Choroid plexus epithelial cell (primary cell): ENCODE measurements at places on chromosomes 7 and 10.

DNA sequence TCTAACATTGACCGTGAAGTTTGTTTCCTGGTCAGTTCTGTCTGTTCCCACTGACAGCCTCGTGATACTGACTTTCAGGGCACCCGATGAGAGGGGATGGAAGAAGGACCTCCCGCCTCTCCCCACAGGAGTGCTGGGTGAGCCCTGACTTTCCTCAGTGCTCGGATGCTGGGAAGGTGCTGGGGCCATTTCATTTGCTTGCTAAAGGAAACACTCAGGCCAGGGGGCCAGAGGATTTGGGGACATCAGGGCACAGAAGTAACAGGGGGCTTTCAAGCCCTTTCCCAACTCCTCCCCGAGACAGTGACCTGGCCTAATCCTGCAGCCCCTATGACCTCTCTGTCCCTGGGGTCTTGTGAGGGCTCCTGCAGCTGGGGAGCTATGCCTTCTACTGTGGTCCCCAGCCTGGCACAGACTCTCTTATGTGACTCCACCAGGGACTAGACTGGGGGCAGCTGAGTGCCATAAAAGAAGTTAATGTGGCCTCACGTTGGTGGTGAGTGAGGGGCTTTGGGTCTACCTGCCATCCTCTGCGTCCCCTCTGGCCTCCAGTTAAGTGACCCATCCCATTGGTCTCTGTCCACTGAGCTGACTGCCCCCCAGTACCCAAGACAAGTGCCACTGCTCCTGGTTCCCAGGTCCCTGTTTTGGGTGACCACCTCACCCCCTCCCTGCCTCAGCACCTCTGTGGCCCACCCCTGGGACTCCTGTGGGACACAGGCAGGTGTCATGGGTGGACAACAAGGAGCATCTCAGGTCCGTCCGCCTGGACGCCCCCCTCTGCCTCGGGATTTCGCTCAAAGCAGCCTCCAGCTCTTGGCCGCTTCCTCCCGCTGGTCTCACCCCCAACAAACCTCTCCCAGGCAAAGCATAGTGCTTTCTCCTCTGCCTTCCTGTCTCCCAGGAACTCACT is 33.4 kb upstream of the HSPA12A start:
- DNase-seq, result no peak

GRCh38 chr7:155878250-155878649 is 66.0 kb upstream of the SHH start:
- DNase-seq, result no peak

DNA sequence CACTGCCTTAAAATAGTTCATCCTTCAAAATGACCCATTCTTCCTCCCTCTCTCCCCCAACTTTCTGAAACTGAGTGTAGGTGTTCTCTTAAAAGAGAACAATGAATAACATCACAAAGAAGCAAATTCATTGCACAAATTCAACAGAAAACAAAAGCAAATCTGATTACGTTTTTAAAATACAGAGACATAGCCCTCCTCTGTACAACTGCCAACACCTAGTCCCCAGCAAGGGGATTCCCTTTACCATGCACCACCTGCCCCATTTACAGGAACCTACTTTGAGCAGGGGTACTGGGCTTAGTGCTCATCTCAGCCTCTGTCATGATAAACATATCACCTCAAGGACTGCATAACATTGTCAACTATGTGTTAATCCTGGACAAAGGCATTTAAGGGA is 302.8 kb upstream of the AOAH start:
- no peak for DNase-seq

DNA sequence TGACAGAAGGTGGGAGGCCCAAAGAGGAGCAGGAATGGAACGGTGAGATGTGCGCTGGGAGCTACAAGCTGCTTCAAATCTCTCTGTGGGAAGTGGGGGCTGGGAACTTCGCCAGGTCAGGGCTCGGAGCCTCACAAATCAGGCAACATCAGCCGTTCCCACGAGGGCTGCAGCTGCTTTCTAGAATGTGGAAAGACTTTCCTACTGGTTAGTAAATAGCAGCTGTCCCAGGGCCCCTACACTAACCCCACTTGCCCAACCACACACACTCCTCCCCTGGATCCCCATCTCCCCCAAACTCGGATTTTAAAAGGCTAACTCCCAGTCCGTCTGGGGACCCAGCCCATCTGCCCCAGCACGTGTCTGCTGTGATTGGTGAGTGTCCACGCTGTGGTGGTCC is 40.6 kb upstream of the PITRM1 start:
- DNase-seq, result peak; percentile 56

DNA sequence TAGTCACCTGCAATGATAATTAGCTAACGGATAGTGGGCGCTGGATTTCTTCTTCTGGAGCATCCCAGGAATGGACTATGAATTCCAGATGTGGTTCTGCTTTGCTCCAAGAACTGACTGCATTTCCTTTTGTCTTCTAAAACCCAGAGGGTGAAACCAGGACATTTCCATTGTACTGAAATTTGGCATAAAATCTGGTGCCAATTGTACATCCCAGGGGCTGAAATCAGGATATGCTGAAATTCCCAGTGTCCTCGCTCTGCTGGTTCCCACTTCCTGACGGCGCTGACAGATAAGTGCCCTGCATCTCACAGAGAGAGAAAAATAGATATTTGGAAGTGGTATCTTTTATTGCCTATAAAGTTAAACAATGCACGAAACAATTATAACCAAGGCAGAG is 31.9 kb downstream of the RBM20 start:
- DNase-seq, result no peak

- no peak for DNase-seq
Measured at GRCh38 chr10:77960829-77961329, 34.3 kb upstream of the DLG5 start.

DNA sequence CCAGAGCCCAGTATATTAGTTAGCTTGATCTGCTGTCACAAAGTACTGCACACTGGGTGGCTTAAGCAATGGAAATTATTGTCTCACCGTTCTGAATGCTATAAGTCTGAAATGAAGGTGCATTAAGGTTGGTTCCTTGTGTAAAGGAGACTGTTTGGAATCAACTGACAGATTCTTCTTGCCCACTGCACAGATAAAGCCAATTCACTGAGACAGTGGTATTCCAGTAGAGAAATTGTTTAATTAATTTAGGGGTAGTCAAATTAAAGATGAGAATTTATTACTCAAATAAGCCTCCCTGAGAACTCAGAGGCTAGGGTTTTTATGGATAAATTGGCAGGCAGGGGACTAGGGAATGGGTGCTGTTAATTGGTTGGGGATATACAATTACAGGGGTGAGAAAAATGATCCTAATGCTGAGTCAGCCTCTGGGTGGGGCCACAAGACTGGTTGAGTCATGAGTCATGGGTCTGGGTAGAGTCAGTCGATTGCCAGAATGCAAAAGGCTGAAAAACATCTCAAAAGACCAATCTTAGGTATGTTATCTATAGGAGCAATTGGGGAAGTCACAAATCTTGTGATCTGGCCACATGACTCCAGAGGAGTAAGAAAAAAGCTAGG is 23.5 kb upstream of the SAMD9L start:
- DNase-seq, result peak; percentile 10

- DNase-seq, result no peak
Measured at GRCh38 chr7:37817996-37818720, 30.2 kb upstream of the NME8 start.

- DNase-seq, result no peak
Measured at GRCh38 chr7:115522174-115522573, 508.4 kb downstream of the TFEC start.

DNA sequence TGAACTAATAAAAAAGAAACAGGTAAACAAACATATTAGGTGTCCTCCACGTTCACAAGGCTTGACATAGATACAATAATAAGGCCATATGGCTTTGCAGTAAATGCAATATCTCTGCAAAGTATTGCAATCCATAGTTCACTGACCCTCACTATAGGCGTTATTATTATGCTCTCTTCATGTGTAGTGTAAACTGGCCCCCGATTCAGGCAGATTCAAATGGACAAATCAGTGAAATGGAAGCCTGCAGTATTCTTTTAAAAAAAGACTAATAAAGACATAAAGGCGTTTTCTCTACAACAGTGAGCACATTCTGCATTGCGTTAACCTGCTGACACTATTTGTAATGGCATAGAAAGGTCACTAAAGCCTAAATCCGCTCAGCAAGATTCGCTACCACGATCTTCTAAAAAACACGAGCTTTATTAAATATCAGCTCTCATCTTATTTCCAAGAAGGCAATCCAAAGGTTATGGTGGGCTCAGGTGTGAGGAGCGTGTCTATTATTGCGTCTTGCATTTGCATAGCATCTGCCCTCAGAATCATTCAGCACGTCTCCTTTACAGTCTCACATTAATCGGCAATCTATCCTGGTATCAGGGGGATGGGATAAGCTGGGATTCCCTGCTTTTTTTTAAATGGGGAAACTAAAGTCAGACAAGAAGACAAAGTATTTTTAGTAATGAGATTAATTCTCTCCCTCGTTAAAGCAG is 36.2 kb downstream of the FRMD4A start:
- DNase-seq, result no peak

DNA sequence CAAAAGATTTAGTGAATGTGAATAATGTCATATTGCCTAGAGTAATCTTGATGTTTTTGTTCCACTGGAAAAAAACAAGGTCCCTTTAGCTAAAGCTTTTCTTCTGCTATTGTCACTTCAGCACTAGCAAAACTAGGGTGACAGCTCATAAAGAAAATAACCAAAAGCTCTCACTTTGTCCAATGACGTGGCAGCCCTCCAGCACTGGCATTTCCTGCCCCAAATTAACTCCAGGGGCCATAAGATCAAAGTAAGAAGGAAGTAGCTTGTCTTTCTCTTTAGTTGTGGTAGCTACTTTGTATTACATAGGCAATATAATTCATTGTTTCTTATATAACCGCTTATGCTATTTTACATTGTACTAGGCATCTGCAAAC is 47.3 kb downstream of the LRRN3 start:
- peak; percentile 48 for DNase-seq

DNA sequence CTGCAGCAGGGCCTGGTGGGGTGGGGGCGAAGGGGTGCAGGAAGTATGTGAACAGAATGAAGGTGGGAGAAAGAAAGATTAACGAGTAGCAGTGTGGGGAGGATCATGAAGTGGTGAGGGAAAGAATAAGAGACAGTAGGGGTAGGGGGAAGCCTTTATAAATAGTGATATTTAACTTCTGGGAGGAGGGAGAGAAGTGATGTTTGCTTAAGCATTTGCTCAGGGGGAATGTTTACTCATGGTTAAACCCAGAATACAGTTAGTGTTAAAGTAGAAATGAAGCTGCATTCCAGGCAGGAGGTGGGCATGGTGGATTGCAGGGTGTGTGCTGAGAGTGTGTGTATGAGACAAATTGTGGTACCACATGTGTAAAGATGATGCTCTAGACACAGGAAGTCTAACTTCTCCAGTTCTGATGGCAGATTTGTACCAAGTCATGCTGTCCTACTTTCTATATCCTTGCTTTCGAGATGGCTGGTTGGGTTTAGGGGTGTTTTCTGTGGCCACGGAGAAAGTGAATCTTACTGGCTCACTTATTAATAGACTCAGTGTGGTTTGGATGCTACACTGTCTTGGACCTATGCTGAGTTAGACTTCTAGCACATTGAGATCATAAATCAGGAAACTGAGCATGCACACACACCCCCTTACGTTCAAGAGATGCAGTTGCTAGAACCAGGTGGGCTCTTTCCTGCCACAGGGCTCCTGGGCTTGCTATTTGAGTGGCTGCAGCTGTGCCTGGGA is 10.6 kb upstream of the DNMBP start:
- DNase-seq, result no peak

- no peak for DNase-seq
Measured at GRCh38 chr7:104124469-104124868, 83.3 kb downstream of the ORC5 start.

- no peak for DNase-seq
Measured at GRCh38 chr10:85225311-85225710, 896.9 kb downstream of the CCSER2 start.

DNA sequence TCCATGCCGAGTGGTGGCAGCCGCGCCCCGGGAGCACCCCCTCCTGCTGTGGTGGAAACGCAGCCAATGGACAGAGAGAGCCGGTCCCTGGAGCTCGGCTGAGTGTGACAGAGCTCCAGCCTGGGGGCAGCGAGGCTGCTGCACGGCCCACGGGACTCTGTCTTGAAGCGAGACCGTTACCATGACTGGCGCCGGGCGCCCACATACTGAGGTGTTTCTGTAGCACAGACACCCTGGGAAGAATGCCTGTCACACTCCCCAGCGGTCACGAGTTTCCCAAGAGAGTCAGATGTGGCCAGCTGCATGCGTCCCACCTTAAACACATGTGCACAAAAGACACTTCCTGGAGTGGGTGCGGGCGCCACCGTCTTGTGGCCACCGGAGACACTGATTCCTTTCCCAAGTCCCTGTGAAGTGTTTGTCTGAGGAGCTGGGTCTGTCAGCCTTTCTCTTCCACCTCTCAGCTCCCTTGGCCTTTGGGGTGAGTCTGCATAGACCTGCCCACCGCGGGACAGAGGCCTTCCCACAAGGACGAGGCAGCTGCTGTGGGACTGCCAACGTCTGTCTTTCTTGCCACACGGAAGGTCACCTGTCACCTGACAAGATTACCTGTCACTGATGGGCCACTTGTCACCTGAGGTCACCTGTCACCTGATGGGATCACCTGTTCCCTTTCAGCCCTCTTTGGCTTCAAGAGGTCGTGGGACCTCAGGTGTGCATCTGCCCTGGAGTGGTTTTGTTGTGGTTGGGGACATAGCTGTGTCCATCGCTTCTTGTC is 94.6 kb downstream of the DNAJB6 start:
- DNase-seq, result no peak

DNA sequence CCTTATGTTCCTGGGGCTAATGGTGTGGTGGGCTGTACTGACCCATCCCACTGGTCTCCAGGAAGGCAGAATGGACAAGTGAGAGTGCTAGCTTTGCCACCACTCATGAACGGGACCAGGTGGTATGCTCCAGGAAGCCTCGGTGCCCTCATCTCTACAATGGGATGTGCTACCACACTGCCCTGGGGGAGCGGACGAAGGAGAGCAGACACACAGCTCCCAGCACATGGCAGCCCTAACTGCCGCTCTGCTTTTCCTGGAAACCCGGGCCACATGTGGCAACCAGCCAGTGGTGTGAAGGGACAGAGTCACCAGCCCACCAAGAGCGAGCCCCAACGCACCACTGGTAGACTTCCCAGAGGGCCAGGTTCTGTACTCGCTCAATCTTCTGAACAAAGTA is 35.8 kb downstream of the PARP12 start:
- no peak for DNase-seq

GRCh38 chr7:17844514-17845196 is 95.6 kb downstream of the SNX13 start:
- DNase-seq, result peak; percentile 22

- no peak for DNase-seq
Measured at GRCh38 chr7:1359051-1359400, 100.2 kb downstream of the MICALL2 start.

DNA sequence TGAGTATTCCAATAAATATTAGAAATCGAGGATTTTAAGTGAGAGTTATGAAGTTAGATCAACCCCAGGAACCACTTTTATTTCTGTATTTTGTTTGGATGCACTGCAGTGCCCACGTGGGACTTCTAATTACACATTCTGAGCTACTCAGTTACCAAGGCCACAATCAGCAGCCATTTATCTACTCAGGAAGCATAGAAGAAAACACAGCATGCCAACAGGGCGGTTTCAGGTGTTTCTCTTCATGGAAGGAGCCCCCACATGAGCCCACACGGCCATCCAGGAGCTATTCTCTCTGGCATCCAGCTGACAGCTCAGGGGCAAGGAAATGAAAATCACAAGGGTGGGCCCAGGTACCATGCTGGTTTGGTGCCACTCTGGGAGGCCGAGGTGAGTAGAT is 266.5 kb upstream of the MKLN1 start:
- DNase-seq, result no peak
